ENCODE measurements at places on chromosomes 2 and 18. TPM values are rescaled to one million over a fixed set of nuclear protein-coding genes. Genes with fewer than 3 reads are reported as not detected.

AQP12B gene
- total RNA-seq = not detected

EPB41L3 gene
- total RNA-seq = 15.0 TPM

UGT1A5 gene
- total RNA-seq = not detected

MYCN gene
- 1.1 TPM for total RNA-seq

BOK gene
- total RNA-seq = 133 TPM

BBS5 gene
- 4.4 TPM for total RNA-seq

ARID5A gene
- 19.1 TPM for total RNA-seq

GPR35 gene
- 0.33 TPM for total RNA-seq

RMND5A gene
- 11.9 TPM for total RNA-seq

CKAP2L gene
- total RNA-seq = 0.63 TPM

MREG gene
- 1.1 TPM for total RNA-seq

TMEM200C gene
- total RNA-seq = 1.0 TPM

PLCL1 gene
- under 0.01 TPM for total RNA-seq

MAP2 gene
- total RNA-seq = 31.8 TPM

LIMS4 gene
- total RNA-seq = 3.0 TPM

CCBE1 gene
- total RNA-seq = 14.0 TPM

PNO1 gene
- total RNA-seq = 17.6 TPM

EMX1 gene
- 0.16 TPM for total RNA-seq

ADGRF3 gene
- 0.38 TPM for total RNA-seq

MATN3 gene
- 9.9 TPM for total RNA-seq

SPAG16 gene
- total RNA-seq = 18.0 TPM

FNDC4 gene
- total RNA-seq = 35.9 TPM

GPR39 gene
- 4.7 TPM for total RNA-seq

EDAR gene
- total RNA-seq = 0.51 TPM

REG3G gene
- not detected for total RNA-seq

DHRS9 gene
- total RNA-seq = not detected

KIF3C gene
- total RNA-seq = 28.6 TPM

TMEM182 gene
- 1.8 TPM for total RNA-seq

EIPR1 gene
- total RNA-seq = 45.3 TPM

GNLY gene
- total RNA-seq = not detected

ATP6V1C2 gene
- total RNA-seq = not detected

C2orf15 gene
- 0.16 TPM for total RNA-seq

PRKAG3 gene
- not detected for total RNA-seq

FAM117B gene
- 3.3 TPM for total RNA-seq

UGT1A4 gene
- not detected for total RNA-seq

CPLX4 gene
- not detected for total RNA-seq

CLEC4F gene
- total RNA-seq = not detected

NLRC4 gene
- total RNA-seq = not detected

PRSS56 gene
- total RNA-seq = not detected

DPYSL5 gene
- total RNA-seq = 0.16 TPM

PTPN4 gene
- total RNA-seq = 20.9 TPM

CD28 gene
- total RNA-seq = not detected

FAM136A gene
- 32.6 TPM for total RNA-seq

SERPINB10 gene
- total RNA-seq = not detected

ST6GAL2 gene
- 23.3 TPM for total RNA-seq

CFC1 gene
- total RNA-seq = not detected

GAREM2 gene
- total RNA-seq = 2.3 TPM

LONRF2 gene
- total RNA-seq = 0.49 TPM

SCYGR6 gene
- not detected for total RNA-seq

DYSF gene
- total RNA-seq = 37.0 TPM

C2orf66 gene
- not detected for total RNA-seq

GALNT5 gene
- 2.4 TPM for total RNA-seq

C2orf74 gene
- 3.7 TPM for total RNA-seq

PSMA8 gene
- total RNA-seq = not detected

MZT2B gene
- 314 TPM for total RNA-seq

HOXD13 gene
- total RNA-seq = not detected
